ENCODE measurements at places on chromosomes 16 and 17. TPM values are rescaled to one million over a fixed set of nuclear protein-coding genes. Genes with fewer than 3 reads are reported as not detected.

The PLD6 gene
- polyA plus RNA-seq = 5.8 TPM

The OR1F1 gene
- polyA plus RNA-seq = not detected

The SKAP1 gene
- polyA plus RNA-seq = 11.5 TPM

The ALDH3A1 gene
- polyA plus RNA-seq = not detected

The GAS2L2 gene
- polyA plus RNA-seq = not detected

The CPPED1 gene
- 16.6 TPM for polyA plus RNA-seq

The KRTAP2-2 gene
- polyA plus RNA-seq = not detected

The SGCA gene
- 2.9 TPM for polyA plus RNA-seq

The ADORA2B gene
- polyA plus RNA-seq = 1.2 TPM

The ZNF319 gene
- polyA plus RNA-seq = 11.0 TPM

The SEPTIN1 gene
- 161 TPM for polyA plus RNA-seq

The EMP2 gene
- polyA plus RNA-seq = not detected

The BTBD17 gene
- polyA plus RNA-seq = not detected

The TMC5 gene
- polyA plus RNA-seq = not detected

The VAT1L gene
- not detected for polyA plus RNA-seq

The RBL2 gene
- 77.4 TPM for polyA plus RNA-seq

The PRDM7 gene
- polyA plus RNA-seq = not detected

The TCAP gene
- not detected for polyA plus RNA-seq

The HSD3B7 gene
- polyA plus RNA-seq = not detected

The EPN3 gene
- polyA plus RNA-seq = not detected
